ENCODE measurements at places on chromosomes 6 and 20.

GRCh38 chr20:41984031-41984430, 365.9 kb upstream of the CHD6 start:
- no peak for DNase-seq

GRCh38 chr6:101645770-101646169, 252.3 kb downstream of the GRIK2 start:
- DNase-seq, result no peak

DNA sequence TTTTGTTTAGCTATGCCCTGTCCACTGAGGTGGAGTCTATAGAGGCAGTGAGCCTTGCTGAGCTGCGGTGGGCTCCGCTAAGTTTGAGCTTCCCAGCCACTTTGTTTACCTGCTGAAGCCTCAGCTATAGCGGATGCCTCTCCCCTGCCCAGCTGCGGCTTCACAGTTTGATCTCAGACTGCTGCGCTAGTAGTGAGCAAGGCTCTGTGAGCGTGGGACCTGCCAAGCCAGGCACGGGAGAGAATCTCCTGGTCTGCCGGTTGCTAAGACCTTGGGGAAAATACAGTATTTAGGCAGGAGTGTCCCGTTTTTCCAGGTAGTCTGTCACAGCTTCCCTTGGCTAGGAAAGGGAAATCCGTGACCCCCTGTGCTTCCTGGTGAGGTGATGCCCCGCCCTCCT, 138.4 kb downstream of the SMAP1 start:
- no peak for DNase-seq

- no peak for DNase-seq
These were observed 492.1 kb upstream of the CHD6 start for GRCh38 chr20:42110301-42110700.

- DNase-seq, result peak; percentile 80
These were observed 26.7 kb downstream of the SAYSD1 start for GRCh38 chr6:39088331-39088730.

DNA sequence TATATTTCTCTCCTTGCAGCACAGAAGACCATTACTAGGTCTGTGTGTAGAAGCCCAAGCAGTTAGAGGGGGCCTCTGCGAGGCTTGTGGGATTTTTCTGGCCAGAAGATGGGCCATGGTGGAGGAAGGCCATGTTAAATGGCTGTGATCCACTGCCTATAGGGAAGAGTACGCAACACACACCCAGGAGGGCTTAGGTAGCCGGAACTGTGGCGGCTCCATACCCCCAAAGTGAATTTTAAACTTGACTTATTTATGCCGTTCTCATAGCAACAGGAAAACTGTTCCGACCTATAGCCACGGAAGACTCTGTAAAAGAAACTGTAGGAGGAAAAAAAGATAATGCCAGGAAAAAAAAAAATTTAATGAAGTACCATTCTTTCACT, 69.5 kb downstream of the SLX4IP start:
- DNase-seq, result no peak

DNA sequence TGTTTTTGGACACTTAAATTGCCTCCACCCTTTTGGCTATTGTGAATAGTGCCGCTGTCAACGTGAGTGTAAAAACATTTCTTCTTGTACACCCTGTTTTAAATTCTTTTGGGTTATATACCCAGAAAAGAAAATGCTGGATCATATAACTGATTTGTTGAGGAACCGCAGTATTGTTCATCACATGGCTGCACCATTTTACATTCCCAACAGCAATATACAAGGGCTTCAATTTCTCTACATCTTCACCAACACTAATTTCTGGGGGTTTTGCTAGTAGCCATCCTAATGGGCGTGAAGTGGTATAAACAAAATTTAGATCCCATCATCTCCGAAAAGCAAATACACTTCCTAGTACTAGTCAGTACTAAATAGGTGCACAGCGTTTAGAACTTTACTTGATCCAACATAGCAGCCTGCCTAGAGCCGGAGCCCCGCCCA, 579 bp upstream of the BPHL start:
- no peak for DNase-seq

- no peak for DNase-seq
These were observed 186.1 kb upstream of the SUPT3H start for GRCh38 chr6:45563844-45564243.

- DNase-seq, result no peak
These were observed 150.4 kb downstream of the BFSP1 start for GRCh38 chr20:17380801-17381200.

GRCh38 chr6:137265561-137266308, 46.5 kb upstream of the IFNGR1 start:
- no peak for DNase-seq

- DNase-seq, result no peak
These were observed 27.6 kb upstream of the IPCEF1 start for GRCh38 chr6:154384191-154384590.

DNA sequence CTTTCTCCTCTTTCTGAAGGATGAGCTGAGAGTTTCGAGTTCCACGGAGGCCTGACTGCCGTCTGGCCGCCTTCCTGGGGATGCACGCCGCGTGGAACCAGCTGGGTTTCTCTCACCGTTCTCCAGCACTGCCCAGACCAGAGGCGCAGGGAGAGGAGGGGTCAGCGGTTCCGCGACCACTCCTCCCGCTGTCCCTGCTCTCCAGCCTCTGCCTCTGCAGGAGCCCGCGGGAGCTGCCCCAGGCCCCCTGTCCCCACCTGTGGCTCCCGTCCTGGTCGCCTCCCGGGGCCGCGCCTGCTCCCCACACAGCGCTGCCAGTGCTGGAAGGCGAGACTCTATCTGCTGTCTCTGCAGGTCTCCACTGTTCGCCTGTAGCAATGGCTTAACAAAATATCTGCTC, 106.8 kb upstream of the AFDN start:
- DNase-seq, result peak; percentile 43

GRCh38 chr20:35664466-35665206, at the start of the genes CPNE1 and RBM12:
CPNE1 (minus strand) TSS chr20:35664900; CDS start chr20:35632923, 31,977 bp downstream.
RBM12 (minus strand) TSS chr20:35664900; CDS start chr20:35655322, 9,578 bp downstream.
- DNase-seq, result peak; percentile 97

GRCh38 chr6:36544228-36544627, 3.1 kb downstream of the STK38 start:
- no peak for DNase-seq

GRCh38 chr6:86934365-86934764, 3.0 kb upstream of the HTR1E start:
- DNase-seq, result no peak

- no peak for DNase-seq
These were observed 410.2 kb upstream of the MAP3K7 start for GRCh38 chr6:90997076-90997475.

DNA sequence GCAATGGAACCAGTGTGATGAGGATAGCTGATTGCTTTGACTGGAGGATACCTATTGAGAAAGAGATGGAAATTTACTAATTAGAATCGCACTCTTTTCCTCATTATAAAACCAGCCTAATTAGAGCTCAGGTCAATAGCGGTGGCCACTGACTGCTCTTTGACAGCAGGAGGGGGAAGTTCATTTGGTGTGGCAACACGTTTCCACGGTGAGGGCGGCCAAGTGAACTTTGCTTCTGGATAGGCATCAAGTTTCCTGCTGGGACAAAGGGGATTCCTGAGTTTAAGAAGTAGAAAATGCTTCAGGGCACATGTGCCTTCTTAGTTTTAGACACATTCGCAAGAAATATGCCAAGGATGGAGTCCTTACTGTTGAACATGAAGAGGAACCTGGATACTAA, 145.3 kb upstream of the NRN1 start:
- no peak for DNase-seq

- DNase-seq, result no peak
These were observed 25.2 kb downstream of the RFPL4B start for GRCh38 chr6:112372226-112372806.

DNA sequence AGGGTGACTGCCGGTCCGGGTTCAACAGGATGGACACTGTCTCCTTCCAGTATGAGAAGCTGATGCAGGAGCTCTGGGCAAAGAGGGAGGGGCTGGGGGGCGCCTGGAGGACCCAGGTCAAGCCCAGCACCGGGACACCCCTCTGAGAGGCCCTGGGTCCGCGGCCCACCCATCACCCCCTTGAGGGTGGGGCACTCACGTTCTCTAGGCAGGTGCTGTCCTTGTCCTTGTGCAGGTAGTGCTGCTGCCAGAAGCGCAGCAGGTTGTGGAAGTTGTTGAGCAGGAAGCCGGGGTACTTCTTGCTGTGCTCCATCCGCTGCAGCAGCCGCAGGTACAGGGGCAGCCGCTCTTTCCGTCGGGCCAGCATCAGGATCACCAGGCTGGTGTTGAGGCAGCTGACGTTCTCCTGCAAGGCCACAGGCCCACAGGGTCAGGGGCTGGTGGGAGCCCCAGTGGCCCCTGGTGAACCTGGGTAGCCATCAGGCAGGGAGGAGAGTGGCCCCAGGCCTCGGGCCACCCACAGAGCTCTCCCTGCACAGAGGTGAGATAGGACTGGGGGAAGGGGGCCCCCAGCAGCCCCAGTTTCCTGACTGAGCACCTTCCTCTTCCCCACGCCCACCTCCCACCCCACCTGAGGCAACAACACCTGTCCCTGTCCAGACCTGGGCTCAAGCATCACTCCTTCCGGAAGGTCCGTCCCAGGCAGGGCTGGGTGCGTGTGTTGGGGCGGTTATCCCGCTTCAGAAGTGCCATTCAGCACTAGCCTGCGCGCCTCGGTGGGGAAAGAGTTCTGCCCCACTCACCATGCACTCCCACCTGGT, 47.8 kb downstream of the MYH7B start:
- DNase-seq, result no peak

DNA sequence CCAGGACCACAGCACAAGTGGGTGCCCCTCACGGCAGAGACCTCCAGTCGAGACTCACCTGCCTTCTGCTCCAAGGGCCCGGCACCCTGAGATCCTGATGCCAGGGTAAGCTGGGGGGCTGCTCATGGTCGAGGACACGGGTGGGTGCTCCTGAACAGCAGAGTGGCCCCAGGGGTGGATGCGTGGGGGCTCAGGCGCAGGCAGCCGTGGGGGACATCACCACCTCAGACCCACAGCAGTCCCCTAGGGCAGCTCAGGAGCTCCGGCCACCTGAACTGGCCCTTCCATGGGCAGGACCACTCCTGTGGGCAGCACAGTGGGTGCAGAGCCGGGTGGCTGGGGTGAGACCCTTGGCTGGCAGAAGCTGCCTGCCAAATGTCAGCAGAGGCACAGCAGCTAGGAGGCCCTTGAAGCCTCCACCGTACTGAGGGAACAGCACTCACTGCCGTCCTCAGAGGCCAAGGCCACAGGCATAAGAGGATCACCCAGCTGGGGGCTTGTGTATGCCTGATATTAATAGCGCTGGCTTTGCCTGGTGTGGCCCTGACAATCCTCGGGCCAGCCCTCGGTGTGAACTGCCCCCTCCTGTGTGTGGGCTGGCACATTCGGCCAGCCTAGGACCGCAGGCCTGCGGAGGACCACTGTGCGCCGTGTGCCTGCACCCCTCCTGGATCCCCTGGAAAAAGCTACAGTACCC, 5.4 kb downstream of the UCKL1 start:
- DNase-seq, result no peak

DNA sequence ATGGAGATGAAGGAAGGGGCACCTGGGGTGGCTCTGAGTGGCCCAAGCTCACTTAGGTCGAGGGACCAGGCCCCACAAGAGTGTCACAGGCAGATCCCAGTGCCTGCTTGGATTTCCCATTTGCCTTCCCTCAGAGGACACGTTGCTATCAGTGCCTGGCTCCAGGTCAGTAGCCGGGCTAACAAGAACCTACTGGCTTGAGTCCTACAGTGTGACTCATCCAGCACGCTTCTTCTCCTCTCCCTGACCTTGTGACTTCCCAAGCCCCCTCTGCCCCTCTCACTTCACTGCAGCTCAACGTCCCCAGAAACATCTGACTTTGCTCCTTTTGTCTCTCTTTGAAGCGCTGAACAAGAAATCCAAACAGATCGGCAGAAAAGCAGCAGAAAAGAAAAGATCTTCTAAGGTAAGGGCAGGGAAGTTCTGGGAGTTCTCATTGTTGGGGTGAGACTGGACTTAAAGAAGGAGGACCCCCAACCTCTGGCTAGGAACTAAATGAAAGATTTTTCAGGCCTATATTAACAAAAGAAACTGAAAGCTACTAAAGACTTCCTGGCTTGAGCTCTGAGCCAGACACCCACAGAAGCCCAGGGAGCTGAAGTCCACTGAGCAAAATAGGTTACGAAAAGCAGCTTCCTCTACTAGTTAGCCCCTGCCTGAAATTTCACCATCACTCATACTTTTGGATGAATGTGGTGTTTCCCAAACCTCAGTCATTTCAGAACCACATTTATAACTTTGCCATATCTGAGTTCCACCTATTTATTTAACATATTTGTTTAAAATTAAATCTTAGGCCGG, 21.5 kb downstream of the ASIP start:
- DNase-seq, result no peak

DNA sequence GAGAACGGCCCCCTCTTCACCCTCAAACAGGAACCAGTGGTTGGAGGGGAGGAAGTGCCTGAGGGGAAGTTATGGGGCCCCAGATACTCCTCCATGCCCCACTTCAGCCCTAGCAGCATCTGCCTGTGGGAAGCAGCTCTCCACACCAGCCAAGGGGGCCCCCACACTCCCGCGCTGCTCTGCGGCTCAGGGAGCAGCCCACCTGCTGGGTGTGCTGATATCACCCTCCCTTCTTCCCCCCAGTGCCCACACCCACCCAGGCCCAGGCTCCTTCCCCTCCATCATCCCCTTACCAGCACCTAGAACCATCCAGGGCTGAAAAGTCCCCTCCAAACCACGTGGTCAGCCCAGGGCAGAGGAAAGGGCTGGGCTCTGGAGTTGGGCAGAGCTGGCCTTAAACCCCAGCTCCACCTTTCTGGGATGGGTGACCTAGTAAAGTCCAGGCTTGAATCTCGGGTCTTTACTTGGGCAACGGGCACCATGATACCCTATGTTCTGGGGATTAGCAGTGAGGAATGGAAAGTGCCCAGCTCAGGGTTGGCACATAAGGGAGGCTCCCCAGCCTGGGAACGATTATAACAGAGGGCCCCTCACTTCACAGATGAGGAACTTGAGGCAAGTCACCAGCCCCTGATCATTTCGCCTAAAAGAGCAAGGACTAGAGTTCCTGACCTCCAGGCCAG, 663 bp downstream of the LST1 start:
- no peak for DNase-seq

- no peak for DNase-seq
These were observed 2.4 kb upstream of the GNMT start for GRCh38 chr6:42958125-42958524.
